ENCODE measurements at places on chromosomes 3 and 15.

- DNase-seq, result no peak
Measured at GRCh38 chr15:97944724-97945123, 15.8 kb upstream of the ARRDC4 start.

DNA sequence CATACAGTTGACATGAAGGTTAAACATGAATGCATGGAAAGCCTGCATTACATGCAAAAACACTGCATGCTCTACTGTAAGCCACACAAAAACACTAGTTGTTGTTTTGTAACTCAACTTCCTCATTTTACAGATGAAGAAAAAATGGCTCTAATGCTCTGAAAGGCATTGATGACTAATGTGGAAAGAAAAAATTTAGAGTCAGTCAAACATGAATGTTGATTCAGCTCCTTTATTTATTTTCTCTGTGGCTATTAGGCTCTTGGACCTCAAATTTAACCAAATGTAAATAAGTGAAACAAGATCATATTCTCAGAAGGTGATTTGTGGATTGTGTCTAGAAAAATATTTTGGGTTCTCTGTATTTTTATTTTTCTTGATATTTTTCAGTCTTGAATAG lies 336.7 kb upstream of the ZNF717 start:
- no peak for DNase-seq

GRCh38 chr15:55872471-55872870 lies 120.9 kb downstream of the NEDD4 start:
- DNase-seq, result no peak

DNA sequence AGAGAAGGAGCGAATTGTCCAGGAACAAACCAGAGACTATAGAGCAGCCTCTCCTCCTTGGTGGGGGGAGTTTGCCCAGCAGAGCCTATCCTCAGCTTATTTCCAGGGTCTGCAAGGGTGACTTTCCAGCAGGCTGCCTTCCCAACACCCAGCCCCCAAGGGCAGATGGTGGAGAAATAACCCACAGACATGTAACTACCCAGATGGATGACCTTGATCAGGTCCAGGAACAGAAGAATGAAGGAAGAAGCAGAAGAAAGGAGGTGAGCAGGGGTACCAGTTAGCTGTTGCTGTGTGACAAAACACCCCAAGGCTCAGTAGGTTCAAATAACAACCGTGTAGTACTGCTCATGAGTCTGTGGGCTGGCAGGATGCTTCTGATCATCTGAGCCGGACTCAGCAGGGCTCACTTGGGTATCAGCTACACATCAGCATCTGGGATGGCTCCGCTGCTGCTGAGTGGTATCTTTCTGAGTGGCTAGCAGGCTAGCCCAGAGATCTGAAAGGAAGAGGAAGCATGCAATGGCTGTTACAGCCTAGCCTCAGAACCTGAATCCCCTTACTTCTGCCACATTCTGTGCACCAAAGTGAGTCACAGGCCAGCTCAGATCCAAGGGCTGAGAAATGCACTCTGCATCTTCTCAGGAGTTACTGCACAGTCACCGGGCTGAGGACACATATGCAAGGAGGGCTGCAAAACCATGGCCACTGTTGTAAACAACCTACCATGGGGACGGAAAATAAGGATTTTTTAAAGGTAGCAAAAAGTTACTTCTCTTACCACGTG lies 22.2 kb upstream of the TXNRD3 start:
- no peak for DNase-seq

DNA sequence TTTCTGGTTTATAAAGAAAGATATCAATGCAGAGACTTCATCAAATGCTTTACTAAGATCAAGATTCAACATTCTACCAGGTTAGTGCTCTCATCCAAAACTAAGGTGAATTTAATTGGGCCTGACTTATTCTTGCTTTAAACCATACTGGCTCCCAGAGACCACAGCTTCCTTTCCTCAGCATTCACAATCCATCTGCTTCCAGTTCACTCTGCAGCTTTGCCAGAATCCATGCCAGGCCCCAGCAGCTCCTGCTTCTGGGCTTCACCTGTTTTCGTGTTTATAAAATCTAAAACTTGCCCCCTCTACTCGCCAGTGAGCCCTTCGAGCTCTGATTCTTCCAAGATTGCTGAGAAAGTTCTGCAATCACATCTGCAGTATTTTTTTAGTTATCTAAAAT lies 2.3 kb downstream of the CPB1 start:
- no peak for DNase-seq

DNA sequence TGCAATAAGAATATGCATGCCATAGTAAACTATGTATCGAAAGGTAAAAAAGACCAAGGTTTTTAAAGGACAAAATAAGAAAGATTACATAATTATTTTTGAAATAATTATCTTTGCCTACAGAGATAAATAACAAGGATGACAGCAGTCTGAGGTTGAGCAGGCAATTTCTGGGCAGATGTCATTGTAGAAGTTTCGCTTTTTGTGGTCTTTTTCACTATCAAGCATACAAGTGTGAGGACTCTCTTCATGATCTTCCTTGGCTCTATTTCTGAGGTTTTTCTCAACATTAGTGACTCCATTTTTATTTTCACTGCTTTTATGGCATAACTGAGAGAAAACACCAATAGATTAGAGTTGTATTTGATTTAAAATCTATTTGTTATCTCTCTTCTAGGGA lies 1337.9 kb upstream of the EPHA6 start:
- no peak for DNase-seq

GRCh38 chr15:99951511-99951910 lies 218.3 kb upstream of the LYSMD4 start:
- no peak for DNase-seq

- DNase-seq, result no peak
Measured at GRCh38 chr3:155744626-155745324, at the start of gene PLCH1. Gene PLCH1, minus strand, starts transcription at chr3:155745071. Its CDS starts 40,847 bp downstream, at chr3:155704224.

DNA sequence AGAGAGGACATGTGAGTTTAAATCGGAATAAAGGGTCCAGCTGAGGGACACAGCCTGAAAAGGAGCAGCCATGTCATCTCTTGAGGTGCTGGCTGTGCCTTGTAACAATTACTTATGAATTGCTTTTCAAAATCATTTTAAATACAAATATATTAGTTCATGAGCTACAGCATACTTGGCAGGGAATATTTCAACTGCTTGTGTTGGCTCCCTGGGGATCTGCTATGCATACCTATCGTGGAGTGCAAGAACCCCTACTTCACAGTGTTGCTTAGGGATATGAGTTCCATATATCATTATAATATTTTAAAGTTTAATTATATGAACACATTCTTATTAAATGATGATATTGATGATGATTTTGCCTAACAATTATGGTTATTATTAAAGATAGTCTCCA lies 19.1 kb upstream of the P2RY14 start:
- no peak for DNase-seq

GRCh38 chr15:67852418-67852817 lies 12.6 kb upstream of the RNU6-1 start:
- no peak for DNase-seq

DNA sequence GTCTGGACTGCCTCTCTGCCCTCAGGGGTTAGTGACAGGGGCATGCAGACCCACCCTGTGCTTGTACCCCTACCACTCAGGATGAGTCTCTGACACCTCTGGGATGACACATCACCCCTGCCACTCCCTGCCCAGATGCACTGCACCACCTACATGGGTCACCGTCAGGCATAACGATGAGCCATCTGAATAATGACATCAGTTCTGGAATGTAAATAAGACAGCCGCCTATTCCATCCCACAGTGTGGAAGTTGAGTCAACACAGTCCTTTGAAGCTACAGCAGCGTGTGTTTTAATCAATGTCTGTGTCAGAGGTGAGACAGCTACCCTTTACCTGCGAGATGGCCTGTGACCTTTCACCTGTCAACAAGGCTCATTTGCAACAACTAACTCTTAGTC lies 268.7 kb upstream of the ARRDC4 start:
- DNase-seq, result no peak

DNA sequence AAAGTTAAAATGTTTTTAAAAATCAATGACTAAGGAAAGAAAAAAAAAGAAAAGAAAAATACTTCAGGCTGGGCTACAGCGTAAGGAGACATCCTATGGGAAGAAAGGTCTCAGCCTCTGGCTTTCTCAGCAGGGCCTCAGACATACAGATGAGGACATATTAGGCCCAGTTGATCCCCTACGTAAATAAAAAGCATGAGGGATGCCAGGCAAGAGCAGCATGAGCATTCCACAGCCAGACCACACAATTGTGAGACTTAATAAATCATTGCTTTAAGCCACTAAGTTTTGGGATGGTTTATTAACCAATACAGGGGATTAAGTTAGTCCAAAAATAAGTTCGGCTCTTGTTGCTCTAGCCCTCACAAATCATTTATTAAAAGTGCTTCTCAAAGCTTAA lies 394.1 kb upstream of the NECTIN3 start:
- DNase-seq, result no peak

GRCh38 chr3:112721231-112721630 lies 80.3 kb upstream of the CCDC80 start:
- DNase-seq, result no peak

DNA sequence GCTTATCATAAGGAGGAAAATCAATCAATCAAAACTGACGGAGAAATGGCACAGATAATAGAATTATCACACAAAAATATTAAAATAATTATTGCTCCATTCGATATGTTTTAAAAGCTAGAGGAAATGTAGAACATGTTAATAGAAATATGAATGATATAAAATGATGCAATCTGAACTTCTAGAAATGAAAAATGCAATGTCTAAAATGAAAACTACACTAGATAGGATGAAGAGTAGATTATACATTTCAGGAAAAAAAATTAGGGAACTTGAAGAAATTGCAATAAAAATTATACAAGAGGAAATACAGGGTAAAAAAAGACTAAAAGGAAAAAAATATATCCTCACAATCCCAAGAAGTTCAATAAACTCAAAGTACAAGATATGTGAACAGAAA lies 80.2 kb upstream of the TP63 start:
- DNase-seq, result no peak

GRCh38 chr15:41258750-41259471 lies 27.8 kb downstream of the CHP1 start:
- DNase-seq, result no peak

GRCh38 chr15:70922119-70922518 lies 29.5 kb downstream of the LRRC49 start:
- no peak for DNase-seq

DNA sequence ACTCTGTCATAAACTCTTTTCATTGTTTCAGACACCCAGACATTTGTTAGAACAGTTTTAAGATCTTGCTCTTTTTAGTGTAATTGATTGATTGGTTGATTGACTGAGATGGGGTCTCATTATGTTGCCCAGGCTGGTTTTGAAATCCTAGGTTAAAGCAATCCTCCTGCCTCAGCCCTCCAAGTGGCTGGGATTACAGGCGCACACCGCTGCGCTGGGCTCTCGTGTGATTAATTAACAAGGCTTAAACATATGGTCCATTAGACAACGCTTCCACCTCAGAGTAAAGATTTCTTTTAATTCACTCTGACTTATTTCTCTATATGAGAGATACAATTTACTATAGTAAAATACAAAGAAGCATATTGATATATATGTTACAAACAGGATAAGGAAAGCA lies 114.0 kb upstream of the C2CD4B start:
- DNase-seq, result no peak

- DNase-seq, result no peak
Measured at GRCh38 chr15:84151205-84151931, 84.2 kb upstream of the GOLGA6L4 start.

GRCh38 chr3:88150371-88150770 lies 612 bp downstream of the C3orf38 start:
- DNase-seq, result no peak

GRCh38 chr15:95853350-95853749 lies 477.1 kb upstream of the NR2F2 start:
- no peak for DNase-seq

DNA sequence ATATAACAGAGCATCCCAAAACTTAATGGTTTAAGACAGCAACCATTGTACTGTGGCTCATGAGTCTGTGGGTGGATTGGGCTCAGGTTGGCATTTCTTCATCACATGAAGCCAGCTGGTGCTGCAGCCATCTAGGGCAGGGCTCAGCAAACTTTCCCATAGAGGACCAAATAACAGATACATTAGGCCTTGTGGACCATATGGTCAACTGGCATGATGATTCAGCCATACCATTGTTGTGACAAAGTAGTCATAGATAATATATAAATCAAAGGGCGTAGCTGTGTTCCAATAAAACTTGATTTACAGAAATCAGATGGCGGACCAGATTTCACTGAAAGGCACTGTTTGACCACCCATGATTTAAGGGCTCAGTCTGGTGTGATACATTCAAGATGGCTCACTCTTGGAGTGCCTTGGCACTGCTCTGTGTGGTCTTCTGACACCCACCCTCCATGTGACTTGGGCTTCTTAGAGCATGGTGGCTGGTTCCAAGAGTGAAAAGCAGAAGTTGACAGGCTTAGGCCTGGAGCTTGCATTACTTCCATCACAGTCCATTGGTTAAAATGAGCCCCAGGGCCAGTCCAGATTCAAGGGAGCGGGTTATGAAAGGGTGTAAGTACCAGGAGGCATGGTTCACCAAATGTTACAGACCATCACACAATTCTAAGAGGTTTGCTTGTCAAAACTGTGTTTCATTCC lies 40.8 kb upstream of the BHLHE40 start:
- DNase-seq, result no peak

DNA sequence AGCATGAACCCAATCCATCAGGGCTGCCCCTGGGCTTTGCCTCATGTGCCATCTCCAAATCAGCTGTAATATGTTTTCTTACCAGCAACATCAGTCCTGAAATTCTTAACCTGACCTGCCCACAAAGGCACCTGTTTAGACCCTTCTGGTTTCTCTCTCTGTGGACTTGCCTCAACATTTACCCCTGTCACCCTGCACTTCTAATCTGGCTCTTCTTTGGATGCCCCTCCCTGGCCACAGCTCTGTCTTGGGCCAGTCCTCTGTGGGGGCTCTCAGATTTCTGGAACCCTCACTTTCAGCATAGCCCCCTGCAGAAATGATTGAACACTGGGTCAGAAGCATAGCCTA lies 168.7 kb upstream of the STAC start:
- no peak for DNase-seq

- no peak for DNase-seq
Measured at GRCh38 chr15:28184166-28184565, 85.1 kb upstream of the OCA2 start.

GRCh38 chr3:169615833-169616232 lies 47.7 kb downstream of the MECOM start:
- no peak for DNase-seq

GRCh38 chr3:73107676-73108187 lies 46.3 kb downstream of the EBLN2 start:
- no peak for DNase-seq

- no peak for DNase-seq
Measured at GRCh38 chr15:66276546-66276945, 16.8 kb upstream of the DIS3L start.

Measured in SHP77 treated with DMSO at 0.1 percent for 48 hours (cell line).